Activated CD4-positive, alpha-beta memory T cell treated with anti-CD3 and anti-CD28 coated beads for 36 hours (primary cell): ENCODE measurements at places on chromosomes 3 and 15. TPM values are rescaled to one million over a fixed set of nuclear protein-coding genes. Genes with fewer than 3 reads are reported as not detected.

The ARGFX gene
- not detected for total RNA-seq

The CYP1A2 gene
- total RNA-seq, result not detected

The BCL2A1 gene
- total RNA-seq, result 111 TPM

DNA sequence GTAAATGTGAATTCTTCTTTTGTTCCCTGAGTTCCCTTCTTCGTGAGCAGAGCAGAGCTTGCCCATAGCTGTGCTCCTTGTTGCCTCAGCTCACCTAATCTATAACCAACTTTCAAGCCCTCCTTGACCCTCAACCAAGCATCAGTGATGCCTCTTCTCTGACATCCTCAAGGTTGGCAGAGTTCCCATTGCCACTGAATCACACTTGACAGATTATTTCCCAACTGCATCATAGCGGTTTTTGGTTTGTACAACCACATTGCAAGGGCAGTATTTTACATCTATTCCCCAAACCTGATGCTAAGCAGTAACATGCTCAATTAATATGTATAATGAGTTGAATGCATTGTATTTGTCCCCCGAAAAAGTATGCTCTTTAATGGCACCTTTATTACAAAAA, 133.0 kb upstream of the SNTN start:
- DNase-seq, result no peak

DNA sequence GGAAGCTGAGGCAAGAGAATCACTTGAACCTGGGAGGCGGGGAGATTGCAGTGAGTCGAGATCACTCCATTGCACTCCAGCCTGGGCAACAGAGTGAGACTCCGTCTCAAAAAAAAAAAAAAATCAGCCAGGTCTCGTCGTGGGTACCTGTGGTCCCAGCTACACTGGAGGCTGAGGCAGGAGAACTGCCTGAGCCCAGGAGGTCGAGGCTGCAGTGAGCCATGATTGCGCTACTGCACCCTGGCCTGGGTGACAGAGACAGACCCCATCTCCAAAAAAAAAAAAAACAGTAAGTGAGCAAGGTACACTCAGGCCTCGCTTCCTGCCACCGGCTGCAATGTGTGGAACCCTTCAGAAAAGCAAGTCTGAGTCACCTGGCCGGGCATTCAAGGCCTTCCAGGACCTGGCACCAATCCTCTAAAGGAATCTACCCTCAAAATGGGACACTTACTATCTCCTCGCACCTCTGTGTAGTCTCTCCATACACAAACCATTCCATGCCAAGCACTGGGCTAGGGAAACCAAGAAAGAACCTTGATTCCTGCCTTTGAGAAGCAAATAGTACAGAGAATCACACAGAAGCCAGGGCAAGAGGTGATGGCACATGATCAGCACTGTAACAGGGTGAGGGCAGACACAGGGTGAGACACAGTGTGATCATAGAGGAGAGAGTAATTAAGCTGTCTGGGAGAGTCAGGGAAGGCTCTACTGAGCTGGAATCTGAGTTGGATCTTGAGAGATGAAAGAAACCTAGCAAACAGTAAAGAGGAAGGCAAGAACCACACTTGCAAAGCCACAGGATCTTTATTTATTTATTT, 9.7 kb downstream of the SCAMP2 start:
- no peak for DNase-seq

DNA sequence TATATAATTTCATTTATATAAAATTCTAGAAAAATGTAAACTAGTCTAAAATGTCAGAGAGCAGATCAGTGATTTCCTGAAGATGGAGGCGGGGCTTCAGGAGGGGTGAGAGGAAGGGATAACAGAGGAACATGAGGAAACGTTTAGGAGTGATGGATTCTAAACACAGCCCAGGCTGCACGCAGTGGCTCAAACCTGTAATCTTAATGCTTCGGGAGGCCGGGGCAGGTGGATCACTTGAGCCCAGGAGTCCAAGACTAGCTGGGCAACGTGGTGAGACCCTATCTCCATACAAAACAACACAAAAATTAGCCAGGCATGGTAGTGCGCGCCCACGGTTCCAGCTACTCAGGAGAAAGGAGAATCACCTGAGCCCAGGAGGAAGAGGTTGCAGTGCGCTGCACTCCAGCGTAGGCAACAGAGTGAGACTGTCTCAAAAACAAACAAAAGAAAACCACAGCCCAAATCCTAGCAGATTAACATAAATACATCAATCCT, 18.0 kb upstream of the IQCF1 start:
- DNase-seq, result no peak

DNA sequence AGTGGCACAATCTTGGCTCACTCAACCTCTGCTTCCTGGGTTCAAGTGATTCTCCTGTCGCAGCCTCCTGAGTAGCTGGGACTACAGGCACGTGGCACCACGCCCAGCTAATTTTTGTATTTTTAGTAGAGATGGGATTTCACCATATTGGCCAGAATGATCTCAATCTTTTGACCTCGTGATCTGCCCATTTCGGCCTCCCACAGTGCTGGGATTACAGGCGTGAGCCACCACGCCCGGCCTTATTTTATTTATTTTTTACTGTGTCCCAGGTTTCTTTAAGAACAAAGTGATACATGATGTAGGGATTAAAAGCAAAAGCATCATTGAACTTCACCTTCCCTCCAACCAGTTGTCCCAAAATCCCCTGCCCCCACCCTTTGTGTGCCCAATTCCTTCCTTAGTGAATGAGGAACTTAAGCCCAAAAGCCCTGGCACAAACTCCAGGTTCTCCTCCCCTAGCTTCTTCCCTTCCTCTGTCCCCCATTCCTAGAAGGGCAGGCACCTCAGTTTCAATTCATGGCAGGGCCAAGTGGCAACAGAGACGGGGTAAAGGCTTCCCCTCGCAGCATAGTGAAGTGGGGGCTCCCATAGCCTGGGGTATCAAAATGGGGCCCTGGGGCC, 23.7 kb upstream of the RPN1 start:
- no peak for DNase-seq

The TGM5 gene
- total RNA-seq, result not detected

DNA sequence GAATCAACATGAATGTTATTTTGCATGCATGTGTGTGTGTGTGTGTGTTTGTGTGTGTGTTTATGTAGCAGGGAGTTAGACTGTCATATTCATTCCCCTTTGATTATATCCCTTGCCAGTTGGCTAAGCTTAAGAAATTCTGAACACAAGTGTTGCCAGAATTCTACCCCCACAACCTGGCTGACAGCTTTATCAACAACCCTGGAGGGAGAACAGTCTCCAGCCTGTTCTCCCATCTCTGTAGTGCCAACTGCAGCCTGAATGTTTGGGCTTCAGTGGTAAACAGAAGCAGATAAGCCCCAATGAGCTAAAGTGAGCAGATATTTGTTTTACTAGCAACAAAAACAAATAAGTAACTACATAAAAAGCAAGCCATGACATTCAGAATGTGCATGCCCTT, 162.6 kb upstream of the ABI3BP start:
- no peak for DNase-seq

DNA sequence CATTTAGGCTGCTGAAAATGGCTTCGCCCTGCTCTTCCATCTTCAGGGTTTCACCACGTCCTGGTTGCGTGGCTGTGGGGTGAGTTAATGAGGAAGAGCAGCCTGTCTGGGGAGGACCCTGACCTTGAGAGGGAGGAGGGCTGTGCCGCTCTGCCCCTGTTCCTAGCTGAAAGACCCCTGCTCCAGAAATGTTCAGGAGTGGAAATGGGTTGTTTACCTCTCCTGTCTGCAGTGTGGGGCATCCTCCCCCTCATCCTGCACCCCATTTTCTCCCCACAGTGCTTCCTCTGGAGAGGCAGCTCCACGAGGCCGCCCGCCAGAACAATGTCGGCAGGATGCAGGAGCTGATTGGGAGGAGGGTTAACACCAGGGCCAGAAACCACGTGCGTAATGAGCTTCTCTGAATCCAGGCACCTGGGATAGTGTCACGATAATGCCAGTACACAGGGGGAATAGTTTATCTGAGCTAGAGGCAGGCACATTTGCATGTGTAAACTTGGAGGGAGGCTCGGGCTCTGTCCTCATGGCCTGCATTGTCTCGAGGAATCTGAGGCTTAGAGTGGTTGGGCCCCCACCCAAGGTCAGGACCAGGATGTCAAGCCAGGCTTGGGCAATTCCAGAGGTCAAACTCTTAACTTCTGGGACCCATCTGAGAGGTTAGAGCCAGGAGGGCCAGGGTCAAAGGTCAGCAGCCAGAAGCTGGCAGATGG, 4.0 kb downstream of the ANKDD1A start:
- DNase-seq, result no peak

DNA sequence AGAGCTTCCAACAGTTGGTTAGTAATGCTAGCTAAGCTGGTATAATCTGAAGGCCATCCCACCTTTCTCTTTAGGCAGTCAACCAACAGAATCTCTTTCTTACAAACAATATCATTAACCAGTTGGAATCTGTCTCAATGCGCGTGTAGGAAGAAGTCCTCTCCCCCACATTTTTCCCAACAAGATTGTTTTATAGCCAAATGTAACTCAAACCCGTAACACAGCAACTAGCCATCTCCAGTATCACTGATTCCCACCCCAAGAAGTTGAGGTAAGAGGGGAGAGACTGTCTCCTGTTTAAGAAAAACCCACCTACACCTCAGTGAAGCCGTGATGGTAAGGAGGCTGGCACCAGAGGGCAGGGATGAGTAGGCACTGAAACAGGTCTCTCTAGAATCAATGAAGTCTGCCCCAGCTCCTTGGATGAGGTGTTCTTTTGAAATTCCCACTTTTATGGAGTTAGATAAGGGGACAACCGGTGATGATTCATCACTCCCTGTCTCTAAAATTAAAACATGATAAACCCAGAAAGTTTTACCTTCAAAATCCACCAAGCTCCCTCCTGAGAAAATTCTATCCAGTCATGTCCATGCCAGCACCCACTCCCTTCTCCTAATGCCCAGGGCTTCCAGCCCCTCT, 30.9 kb downstream of the CDC25A start:
- no peak for DNase-seq

- DNase-seq, result no peak
Observed at GRCh38 chr3:38992117-38992760, 59.5 kb downstream of the SCN11A start.
